ENCODE measurements at places on chromosomes 16 and 17.

GRCh38 chr17:4249452-4250029 lies 14.2 kb downstream of the ANKFY1 start:
- no peak for DNase-seq

- no peak for DNase-seq
Observed at GRCh38 chr16:26269673-26270072, 577.9 kb downstream of the HS3ST4 start.

DNA sequence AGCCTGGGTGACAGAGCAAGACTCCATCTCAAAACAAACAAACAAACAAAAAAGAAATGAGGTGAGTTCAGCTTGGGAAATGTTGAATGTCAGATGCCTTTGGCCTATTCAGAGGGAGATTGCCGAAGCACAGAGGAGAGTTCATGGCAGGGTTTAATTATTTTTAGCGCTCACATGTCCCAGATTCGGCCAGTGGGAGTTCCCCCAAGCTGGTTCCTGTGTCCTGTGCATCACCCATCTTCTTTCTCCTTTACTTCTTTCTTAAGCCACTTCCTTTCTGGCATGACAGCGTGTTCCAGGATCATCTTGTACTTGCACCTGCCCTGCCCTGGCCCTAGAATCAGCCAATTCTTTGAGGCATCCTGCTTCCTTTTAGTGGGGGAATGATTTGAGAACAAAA lies 9.2 kb downstream of the MPV17L start:
- DNase-seq: no peak

DNA sequence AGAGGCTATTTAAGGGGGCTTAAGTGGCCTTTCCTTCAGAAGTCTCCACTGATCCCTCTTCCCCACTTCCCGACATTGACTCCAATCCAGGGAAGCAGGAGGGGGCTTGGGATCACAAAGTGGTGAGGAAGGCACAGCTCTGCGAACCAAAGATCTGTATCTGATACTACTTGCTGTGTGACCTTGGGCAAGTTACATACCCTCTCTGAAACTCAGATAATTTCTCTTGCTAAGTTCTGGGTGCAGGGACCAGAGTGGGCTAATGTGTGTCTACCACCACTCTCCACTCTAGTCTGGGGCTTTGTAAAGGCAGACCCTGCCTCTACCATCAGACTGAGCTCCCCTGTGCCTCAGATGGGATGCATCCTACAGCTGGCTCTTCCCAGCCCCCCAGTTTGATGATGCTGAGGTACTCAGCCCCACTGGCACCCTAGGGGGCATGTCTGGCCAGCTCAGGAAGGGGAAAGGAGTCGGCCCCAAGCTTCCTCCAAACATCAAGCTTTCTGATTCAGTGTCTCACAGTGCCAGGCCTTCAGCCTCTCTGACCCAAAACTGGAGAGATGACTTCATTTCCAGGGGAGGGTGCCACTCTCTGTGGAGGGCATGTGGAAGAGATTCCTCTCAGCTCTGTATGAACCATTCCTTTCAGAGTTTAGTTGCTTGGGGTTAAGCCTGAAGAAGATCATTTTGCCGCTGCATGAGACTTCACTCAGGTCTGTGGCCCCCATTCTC lies 10.9 kb downstream of the DLX4 start:
- DNase-seq: no peak

GRCh38 chr17:38883592-38884526 lies 14.0 kb downstream of the LASP1 start:
- DNase-seq: no peak
